CD4-positive, alpha-beta T cell treated with Interleukin-6 at 100 ng/mL for 8 hours (primary cell): ENCODE measurements at places on chromosomes 7 and 10.
A peak's percentile ranks its signal among the peaks of the same experiment; 100 is the strongest.

- no peak for DNase-seq
Measured at GRCh38 chr10:43282881-43283280, 16.0 kb upstream of the RASGEF1A start.

DNA sequence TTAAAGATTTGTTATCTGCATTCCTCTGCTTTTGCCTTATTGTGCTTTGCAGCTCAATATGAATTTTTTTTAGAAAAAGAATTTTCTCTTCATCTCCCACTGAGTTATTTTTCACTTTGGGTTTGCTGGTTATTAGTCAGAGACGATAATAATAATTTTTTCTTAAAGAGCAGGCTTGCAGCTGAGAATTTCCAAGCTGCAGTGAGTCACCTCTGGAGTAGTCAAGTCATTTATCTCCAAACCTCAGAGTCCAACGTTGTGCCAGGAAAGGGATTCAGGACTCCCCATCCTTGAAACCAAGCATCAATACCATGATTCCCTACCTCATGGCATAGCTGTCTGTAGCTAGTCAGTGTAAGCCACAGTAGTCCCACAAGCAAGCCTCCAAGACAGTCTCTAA is 15.2 kb upstream of the EGR2 start:
- no peak for DNase-seq

- DNase-seq: no peak
Measured at GRCh38 chr7:105693576-105693975, 112.3 kb upstream of the EFCAB10 start.

GRCh38 chr10:3955493-3955892 is 170.5 kb upstream of the KLF6 start:
- no peak for DNase-seq

DNA sequence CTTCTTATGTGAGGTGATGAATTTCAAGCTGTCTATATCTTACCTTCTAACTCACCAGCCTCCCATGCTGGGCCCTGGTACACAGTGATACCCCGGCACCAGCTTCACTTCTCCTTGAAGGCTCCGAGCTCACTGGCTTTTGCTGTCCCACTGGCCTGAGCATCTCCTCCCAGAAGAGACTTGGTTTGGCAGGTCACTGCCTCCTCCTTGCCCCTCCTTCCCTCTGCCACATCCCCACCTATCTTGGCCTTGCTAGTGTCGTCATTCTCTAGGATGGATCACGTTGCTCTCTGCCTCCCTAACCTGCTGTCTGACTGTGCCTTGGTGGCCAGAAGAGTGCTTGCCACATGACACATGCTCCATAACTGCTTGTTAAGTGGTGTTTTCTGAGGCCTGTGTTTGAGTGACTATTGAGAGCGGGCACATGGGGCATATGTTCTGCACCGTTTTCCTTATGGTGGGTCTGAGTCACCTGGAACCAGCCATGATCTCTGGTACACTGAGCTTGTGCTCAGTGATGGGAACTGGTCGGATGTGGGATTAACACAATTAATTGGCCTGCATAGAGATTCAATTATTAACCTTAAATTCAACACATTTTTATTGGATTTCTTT is 86.5 kb downstream of the TMEM178B start:
- DNase-seq: no peak

DNA sequence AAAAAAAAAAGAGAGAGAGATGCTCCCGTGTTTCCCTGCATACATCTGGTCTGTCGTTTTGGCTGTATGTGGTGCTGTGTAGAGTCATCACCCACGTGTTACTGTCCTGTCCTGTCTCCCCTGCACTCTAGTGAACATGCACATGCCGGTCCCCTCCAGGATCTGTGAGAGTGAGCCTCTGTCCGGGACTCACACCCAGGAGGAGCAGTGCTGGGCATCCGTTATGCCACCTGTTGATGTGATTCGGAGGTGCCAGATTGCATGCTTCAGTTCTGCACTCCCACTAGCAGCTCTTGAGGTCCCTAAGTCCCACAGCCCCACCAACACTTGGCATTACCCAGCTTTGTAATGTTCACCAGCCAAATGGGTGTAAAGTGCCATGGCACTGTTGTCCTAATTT is 16.4 kb downstream of the GHRHR start:
- no peak for DNase-seq

GRCh38 chr10:102600816-102601215 is 43.5 kb upstream of the TRIM8 start:
- DNase-seq: no peak

DNA sequence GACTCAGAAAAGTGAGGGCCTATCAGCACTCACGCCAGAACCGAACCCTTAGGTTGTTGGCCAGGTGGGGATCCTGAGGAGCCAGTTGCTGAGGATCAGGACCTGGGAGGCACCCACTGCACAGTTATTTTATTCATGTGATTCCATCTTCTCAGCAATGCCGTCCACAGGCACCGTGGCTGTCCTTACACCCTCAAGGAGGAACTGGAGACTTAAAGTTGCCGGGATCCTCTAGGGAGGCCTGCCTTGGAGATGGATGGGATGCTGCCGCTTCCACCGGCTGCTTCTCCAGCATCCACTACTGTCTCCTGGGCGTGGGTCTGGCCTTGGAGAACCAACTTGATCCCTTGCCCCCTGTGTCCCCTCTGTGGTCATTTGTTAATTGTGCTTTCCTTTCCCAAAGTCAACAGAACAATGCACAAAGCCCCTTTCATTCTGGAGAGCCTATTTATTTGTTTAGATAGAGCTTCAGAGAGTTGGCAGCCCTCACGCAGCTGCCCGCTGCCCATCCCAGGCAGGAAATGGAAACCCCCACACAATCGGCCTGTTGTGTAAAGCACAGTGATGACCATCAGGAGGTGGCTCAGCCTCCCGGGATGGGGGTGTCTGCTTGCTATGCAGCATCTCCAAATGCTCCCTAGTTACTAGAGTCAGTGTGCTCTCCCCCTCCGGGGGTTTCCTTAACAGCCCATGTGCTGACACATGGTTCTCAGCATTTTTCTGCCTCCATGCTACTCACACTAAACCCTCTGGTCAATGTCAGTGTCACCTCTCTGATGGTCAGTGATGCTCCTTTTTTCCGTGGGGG is 52.9 kb upstream of the IGFBP3 start:
- DNase-seq: no peak

DNA sequence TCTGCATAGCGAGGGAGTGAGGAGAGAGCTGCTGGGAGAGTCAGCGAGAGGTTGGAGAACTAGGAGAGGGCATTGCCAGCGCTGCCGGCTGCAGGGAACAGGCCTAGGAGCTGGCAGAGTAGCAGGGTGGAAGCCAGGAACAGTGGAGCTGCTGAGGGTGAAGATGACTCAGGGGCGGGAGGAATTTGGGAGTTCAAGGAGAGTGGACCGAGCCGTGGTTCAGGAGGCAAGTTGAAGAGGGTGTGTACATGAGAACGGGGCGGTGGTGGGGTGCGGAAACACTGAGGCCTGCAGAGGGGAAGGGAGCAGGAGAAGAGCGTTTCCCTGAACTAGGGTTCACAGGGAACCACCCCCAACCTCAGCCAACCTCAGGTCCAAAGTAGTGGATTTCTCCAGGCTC is 31.5 kb downstream of the HIF1AN start:
- DNase-seq: no peak

- DNase-seq: no peak
Measured at GRCh38 chr10:86451604-86451960, 70.0 kb downstream of the WAPL start.

DNA sequence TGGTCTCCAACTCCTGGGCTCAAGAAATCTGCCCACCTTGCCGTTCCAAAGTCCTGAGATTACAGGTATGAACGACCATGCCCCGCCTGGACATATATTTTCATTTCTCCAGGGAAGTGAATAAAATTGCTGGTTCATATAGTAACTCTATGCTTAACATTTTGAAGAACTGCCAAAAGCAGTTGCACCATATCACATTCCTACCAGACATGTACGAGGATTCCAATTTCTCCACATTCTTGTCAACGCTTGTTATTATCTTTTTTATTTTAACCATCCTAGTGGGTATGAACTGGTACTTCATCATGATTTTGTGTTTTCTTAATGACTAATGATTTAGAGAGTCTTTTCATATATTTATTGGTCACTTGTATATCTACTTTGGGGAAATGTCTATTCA is 21.9 kb upstream of the CPN1 start:
- DNase-seq: no peak

- DNase-seq: no peak
Measured at GRCh38 chr10:95335933-95336699, 45.3 kb upstream of the PDLIM1 start.

DNA sequence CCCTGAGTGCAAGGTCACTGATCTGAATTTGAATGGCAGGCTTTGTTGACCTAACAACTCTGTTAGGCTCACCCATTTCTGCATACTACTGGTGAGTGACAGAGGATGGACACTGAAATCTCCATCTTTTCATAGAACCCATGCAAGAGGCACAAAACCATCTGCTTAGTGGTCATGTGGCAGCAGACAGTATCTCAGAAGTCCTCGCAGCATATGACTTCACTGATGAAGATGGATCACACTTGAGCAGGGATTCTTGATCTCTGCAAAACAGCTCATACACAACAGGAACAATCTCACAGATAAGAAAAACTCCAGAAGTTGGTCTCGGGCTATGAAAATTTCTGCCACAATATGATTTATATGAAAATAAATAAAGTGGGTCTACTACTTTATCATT is 487.9 kb downstream of the KCNMA1 start:
- no peak for DNase-seq

DNA sequence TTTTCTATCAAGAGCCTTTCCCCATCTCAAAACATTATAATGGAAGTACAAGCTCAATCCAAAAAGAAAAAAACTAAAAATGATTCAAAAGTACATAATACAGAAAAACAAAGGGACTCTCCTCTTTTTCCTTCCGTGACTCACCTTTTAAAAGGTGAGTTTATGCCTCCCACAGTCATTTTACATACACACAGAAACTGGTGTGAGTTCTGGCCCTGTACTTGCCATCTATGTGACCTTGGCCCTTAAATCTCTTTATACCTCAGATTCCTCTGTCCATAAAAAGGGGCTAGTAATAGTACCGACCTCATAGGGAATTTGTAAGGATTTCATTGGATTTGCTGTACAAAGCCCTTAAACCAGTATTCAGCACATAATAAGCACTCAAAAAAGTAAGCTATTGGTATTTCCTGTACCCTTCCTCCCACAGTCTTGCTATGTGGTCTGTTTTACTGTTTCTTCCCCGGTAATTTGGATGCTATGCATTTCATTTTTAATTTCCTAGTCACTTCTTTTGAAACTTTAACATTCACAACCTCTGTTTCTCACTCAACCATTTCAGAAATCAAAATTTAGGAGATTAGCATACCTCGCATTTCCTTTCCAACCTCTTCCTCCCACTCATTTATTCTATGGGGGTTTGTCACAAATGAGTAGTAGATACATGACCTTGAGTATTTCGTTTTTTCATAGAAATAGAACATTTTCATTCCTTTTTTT is 39.0 kb downstream of the STK17A start:
- DNase-seq: no peak

GRCh38 chr10:33553748-33554571 is 219.5 kb upstream of the NRP1 start:
- no peak for DNase-seq

- no peak for DNase-seq
Measured at GRCh38 chr7:139673762-139674161, 104.0 kb downstream of the HIPK2 start.

DNA sequence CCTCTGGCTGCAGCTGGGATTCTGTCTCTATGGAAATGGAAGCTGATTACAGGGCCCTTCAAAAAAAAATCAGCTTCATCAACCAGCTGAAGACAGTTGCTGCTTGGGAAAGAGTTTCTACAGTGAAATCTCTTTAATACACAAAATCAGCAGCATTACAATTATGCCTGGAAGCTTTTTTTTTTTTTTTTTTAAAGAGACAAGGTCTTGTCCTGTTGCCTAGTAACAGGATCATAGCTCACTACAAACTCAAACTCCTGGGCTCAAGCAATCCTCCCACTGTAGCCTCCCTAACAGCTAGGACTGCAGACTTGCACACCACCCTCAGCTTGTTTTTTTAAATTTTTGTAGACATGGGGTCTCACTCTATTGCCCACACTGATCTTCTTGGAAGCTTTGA is 94.5 kb downstream of the OR13A1 start:
- DNase-seq: no peak

DNA sequence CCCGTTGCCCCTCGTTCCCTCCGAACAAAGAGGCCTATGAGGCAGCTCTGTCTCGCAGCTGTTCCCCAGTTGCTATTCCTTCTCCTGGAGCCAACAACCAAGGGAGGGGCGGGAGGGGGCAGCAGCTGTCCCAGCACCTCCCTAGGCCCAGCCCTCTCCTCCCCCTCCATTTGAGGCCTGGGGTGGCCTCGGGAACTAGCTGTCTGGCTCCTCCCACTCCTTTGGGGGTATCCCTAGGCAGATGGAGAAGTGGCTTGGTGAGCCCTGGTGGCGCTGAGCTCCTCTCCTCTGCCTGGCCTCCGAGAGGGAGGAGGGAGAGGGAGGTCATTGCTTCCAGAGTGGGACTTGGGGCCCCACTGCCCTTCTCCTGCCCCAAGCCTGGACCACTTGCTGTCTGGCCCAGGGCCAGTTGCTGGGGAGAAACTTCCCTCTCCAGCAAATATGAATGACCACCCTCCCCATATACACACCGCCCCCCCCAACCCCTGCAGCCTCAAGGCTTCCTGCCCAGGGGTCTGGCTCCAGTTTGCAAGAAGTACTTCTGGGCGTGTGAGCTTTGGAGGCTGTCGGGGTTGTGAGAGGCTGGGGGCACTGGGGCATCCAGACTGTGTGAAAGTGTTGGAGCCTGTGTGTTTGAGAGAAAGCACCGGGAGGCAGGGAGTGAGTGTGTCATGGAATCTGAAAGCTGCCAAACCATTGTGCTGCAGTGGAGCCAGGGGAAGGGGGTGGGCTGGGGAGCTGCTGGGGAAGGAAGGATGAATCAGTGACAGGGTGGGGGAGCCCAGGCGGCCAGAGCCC is 3.1 kb downstream of the FLNC start:
- no peak for DNase-seq

- no peak for DNase-seq
Measured at GRCh38 chr10:5683065-5683464, 1.6 kb upstream of the TASOR2 start.

- peak; percentile 49 for DNase-seq
Measured at GRCh38 chr7:27188386-27189294, 3.6 kb upstream of the HOXA11 start.

- no peak for DNase-seq
Measured at GRCh38 chr7:138626846-138627245, 74.3 kb downstream of the SVOPL start.

- no peak for DNase-seq
Measured at GRCh38 chr10:11594589-11595394, 16.7 kb downstream of the USP6NL start.

GRCh38 chr10:103683851-103684250 is 171.5 kb downstream of the SH3PXD2A start:
- no peak for DNase-seq
